Stimulated activated CD4-positive, alpha-beta T cell treated with anti-CD3 and anti-CD28 coated beads, TNF-alpha, amount 100 ng/mL, for 1 hour (primary cell): ENCODE measurements at places on chromosomes 1 and 21.

DNA sequence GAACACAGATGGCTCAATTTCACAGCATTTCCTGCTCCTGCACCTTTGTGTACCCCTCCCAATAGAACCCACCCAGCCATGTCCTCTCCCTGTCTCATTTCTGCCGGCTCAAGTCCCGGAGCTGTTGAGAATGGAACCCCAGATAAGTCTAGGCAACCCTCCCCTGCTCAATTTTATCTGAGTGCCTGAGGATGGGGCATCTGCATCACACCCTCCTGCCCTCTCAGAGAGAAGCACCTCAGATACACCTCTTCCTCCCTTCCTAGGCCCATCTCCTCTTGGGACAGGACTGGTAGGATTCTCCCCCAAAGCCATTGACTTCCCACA is 1.1 kb downstream of the KIF21B start:
- no peak for DNase-seq

GRCh38 chr1:16946646-16947045 is 24.9 kb downstream of the CROCC start:
- no peak for DNase-seq

DNA sequence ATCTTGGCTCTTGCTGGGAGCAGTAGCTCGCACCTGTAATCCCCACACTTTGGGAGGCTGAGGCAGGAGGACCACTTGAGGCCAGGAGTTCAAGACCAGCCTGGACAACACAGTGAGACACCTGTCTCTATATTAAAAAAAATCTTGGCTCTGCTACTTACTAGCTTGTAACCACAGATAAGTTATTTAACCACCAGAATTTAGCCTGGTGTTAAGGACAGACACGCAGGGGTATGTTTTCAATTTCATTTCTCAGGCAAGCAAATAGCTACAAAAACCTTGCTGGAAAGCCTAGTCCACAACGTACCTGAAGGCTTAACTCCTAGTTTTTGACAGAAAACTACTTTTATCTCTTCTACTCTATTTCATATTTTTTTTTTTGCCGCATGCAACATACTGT is 24.8 kb upstream of the GFI1 start:
- no peak for DNase-seq

DNA sequence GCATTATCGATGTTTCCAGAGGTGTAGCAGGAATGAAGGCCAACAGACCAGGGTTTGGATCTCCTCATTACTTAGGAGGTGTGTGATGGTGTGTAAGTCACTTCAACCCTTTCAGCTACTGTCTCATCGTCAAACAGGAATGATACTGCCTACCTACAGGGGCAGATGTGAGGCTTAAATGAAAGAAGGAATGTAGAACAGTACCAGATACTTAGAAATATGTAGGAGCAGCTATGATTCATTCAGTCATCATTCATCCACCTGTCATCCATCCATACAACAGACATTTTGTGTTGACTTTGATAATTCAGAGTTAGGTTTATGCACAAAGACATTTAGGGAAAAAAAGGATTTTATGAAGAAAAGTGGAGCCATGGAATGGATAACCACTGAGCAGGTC is 486.9 kb upstream of the DAB1 start:
- no peak for DNase-seq

GRCh38 chr21:42411197-42411869 is 7.6 kb downstream of the UBASH3A start:
- DNase-seq: no peak

DNA sequence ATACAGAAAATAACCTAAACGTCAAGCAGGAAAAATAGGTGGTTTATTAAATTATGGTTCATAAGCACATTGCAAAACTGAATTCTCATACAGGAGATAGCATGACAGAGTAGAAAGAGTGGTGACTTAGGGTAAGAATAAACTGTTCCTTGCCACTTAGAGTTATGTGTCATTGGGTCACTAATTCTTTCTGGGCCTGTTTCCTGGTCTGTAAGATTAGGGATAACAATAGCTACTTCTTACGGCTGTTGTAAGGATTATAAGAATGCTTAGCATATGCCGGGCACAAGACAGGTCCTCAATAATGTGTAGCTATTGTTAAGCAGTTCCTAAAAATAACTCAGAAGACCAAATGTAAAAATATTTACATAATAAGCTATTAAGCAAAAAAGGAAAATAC is 24.2 kb downstream of the SNRNP40 start:
- DNase-seq: no peak

- no peak for DNase-seq
Measured at GRCh38 chr1:201459775-201460174, 9.2 kb downstream of the PHLDA3 start.

DNA sequence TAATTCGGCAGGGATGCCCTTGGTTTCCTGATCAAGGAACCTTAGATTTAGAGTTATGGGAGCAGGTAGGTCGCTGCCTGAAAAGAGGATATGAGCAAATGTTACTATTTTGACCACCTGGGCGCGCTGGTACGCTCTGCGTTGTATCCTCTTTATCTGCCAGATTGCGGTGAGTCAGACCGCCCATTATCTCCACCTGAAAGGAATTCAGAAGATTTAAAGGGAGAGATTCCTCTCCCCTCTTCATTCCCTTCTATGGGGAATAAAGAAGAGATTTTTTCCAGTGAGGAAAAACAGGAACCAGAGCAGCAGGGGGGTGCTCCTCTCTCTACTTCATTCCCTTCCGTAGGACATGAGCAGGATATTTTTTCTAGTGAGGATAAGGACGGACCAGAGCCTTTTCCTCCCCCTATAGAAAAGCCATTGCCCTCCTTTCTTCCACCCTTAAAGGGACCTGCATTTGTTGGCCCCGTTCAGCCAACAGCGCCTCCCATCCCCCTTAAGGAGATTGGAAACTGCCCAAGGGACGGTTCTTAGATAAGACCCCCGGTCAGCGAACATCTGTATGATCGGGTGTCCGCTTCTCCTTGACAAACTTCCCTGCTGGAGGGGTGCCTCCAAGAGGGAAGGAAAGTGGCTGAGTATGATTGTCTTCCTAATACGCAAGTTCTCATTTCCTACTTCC is 34.1 kb downstream of the CLCA1 start:
- no peak for DNase-seq

DNA sequence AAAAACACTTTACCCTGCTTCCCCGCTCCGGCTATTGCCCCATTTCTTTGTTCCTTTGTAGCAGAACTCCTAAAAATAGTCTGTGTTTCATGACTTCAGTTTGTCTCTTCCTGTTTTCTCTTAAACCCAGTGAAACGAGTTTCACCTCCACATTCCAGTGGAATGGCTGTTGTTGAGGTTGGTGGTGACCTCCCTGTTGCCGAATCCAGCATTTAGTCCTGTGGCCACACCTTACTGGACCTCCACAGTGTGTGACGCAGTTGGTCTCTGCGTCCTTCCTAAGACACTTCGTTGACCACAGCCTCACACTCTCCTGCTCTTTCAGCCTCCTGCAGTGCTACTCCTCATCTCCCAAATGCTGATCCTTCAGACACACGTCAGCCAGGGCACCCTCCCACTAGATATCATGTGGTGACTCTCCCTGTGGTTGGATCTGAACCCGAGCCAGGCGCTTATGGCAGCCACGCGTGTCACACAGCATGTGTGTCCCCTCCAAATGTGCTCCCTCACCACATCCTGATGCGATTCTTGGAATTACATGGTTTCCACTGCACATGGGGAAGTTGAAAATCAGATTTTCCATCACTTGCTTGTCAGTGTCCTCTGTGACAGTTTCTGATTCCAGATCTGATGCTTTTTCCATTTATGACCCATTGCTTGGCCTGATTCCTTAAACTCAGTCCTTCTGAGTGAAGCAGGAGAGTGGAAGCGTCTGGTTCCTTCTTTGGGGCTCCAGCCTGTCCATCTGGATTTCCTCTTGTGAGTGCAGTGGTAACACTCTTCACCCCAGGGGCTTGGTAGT is 99.1 kb upstream of the ARTN start:
- DNase-seq: no peak

DNA sequence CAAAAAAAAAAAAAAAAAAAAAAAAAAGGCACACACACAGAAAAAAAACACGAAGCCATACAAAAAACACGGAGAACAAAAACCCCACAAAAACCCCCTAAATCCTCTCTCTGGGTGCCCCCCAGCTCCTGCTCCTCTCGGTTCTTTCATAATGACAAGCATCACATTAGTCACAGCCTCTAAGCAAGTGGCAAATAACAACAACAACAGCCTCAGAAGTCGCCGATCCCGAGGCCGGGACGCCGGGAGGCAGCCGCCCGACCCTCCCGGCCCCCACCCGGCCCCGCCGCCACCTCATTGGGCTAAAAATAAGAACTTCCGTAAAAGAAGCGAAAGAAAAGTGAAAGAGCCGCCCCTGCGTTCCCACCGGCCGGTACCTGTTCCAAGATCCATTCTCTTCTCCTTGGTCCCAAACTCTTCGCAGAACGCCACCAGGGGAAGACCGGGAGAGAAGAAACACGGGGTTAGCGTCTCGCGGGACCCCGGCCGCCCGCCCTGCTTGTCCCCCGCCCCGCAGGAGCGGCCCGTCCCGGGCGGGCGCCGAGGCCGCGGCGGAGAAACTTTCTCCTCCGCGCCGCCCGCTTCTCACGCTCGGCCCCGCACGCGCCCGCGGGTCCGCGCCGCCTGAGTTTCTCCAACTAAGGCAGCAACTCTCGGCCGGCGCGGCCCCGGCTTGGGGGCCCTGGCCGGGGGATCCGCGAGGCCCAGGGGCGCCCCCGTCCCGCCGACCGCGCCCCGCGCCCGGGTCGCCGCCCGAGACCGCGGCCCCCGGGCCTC is 102.8 kb downstream of the CASZ1 start:
- DNase-seq: no peak

DNA sequence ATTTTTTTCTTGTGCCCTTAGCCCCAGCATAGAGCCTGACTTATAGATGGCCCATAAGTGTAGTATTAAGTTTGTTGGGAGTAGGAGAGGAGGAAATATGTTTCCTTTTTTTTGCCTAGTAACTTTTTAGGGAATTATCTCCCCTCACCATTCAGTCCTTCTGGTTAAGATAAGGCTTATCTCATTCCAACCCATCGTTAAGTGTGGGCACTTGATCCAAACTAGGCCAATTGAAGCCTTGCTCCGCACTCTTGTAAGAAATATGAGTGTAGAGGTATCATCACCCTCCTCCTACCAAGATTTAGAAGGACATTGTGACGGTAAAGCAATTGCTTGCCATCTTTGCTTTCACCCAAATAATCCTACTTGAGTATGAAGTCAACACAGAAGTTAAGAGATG is 8.8 kb upstream of the FGGY start:
- DNase-seq: no peak

DNA sequence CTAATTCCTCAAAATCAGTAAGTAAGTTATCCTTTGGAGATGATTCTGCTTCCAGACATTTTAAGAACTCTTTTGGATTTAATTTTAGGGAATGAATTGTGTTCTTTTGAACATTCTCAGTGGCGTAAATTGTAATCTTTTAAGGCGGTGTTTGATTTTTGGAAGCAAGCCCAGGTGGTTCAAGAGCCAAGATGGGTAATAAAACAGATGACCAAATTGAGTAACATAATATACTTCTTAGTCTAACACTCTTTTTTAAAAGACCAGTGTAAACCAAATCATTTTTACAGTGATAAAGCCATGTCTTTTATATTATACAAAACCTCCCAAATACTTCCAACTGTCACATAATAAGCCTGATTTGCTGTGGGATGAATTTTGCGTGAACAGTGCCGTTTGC is 133.8 kb downstream of the LRRC40 start:
- DNase-seq: no peak

DNA sequence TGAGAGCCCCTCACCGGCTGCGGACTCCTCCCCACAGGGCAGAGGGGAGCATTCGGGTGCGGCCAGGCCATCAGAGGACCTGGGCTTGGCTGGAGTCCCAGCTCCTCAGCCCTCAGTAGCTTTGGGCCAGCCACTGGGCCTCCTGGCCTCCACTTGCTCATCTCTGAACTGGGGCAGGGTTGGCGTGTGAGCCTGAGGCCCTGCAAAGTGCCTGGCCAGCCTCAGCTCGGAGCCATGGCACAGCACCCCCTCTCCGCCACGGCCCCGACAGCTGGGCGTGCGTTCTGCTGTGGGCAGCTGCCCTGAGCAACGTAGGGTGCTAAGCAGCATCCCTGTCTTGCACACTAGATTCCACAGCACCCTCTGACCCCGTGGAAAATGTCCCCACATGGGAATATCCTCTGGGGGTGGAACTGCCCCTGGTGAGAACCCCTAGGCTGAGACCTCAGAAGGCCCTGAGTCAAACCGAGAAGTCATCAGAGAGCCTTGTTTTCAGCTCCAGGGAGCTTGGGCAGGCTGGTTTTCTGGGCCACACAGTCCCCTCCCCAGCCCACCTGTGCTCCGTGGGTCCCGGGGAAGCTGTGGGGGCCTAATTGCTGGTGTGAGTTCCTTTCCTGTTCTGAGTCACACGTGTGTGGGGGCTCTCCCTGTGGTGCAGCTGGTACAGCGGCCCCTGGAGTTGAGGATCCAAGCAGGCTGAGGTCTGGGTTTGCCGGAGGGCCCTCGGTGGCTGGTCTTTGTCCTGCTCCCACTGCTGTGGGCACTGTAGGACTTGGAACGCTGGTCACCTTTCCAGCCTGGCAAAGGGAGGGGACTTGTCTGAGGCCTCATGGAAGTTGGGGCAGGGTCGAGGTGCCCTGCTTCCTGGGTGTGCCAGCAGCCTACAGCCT is 24.5 kb downstream of the TP73 start:
- DNase-seq: no peak

DNA sequence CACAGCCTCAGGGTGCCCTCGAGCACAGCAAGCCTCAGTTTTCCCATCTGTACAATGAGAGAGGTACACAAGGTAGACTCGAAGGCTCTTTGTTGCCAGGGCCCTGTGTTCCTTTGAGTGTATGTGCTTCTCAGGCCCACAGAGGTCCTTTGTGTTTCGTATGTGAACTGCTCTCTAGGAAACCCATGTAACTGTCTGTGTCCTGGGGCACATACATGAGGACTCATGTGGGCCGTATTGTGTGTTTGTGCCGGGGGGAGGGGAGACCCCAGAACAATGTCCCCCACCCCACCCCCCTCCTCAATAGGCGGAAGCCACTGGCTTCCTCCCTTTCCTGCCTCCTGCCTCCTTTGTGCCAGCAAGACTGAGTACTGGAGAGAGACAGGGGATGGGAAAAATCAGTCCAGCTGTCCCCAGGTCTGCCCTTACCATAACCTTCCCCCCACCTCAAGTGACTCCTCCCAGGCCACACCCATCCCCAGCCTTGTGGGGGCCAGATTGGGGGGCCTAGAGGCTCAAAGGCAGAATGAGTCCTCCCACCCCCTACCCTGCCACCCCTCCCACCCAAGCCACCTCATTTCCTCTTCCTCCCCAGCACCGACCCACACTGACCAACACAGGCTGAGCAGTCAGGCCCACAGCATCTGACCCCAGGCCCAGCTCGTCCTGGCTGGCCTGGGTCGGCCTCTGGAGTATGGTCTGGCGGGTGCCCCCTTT is at the start of gene TIE1:
TIE1 (plus strand) TSS at position 605 of the 717 bp plus-strand sequence; CDS start at position 695, 90 bp downstream.
- DNase-seq: no peak
